Right lung (tissue), 10 donors: ENCODE measurements at places on chromosomes 3 and 15.
A peak's percentile ranks its signal among the peaks of the same experiment; 100 is the strongest.

GRCh38 chr15:85504749-85505676 lies 124.6 kb downstream of the AKAP13 start:
- peak; percentile 64 for DNase-seq

DNA sequence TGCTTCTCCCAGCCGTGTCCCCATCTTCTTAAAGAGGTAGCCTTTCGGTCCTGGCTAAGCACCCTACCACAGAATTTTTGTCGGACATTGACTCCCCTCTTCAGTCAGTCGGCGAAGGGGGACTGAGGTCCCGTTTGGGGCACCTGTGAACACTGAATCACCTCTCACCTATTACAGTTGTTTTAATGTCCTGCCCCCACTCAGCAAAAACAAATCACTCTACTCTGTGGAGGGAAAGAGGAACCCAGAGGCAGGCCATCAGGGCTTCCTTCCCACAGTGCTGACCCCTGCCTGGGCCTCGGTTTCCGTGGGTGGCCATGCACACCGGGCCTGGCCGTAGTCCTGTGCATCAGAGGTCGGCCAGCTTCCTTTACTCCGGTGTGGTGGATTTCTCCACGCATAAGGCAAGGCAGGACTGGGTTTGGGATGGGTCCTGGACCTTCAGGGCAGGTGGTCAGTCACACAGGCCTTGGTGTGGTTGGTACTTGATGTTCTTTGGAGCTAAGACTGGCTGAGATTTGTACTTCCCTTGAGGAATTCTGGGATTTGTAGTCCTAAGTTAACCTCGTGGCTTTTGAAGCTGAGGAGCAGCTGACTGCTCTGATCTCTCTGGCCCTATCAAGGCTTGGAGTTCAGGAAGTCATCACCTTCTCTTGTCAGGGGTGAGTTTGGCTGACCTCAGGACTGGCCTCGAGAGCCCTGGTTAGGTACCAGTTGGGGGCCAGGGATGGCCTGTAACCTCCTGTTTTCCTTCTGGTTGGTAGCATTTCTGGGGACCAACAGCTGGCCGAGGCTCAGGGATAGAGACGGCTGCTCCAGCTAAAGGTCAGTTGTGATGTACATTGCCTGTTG lies 627 bp upstream of the FAM131A start:
- peak; percentile 42 for DNase-seq

- DNase-seq: no peak
Measured at GRCh38 chr3:87837076-87837475, 221.7 kb downstream of the CGGBP1 start.

DNA sequence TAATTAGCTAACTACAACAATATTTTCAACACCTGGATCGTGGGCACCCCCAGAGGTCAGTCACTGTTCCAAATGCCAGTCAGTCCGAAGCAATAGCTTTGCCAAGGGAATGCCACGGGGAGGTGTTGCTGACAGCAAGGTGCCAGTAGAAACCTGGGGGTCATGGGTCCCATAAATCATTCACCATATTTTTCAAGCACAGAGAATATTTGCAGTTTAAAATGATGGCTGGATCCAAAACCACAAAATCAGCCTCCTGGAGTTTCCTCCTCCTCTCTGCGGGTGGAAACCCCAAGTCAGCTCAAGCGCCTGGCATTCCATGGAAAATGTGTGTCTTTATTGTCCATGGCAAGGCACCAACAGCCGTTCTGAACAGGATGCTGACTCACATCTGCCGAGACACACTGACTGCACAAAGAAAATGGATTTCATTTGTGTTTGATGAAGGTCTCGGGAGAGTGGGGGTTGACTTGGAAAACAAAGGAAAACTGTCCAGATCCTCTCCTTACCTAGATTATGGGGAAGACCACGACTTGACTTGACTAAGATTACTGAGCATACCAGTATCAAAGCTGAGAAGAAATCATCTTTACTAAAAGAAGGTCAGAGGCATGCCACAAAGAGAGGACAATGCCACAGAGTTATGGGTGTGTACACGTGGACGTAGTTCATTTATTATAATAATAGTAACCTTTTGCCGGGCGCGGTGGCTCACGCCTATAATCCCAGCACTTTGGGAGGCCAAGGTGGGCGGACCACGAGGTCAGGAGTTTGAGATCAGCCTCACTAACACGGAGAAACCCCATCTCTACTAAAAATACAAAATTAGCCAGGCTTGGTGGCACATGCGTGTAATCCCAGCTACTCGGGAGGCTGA lies 26.4 kb downstream of the ANXA2 start:
- DNase-seq: no peak

GRCh38 chr15:73950831-73951561 lies 24.7 kb downstream of the LOXL1 start:
- DNase-seq: peak; percentile 94

GRCh38 chr3:134445095-134445494 lies 40.7 kb downstream of the ANAPC13 start:
- DNase-seq: no peak

DNA sequence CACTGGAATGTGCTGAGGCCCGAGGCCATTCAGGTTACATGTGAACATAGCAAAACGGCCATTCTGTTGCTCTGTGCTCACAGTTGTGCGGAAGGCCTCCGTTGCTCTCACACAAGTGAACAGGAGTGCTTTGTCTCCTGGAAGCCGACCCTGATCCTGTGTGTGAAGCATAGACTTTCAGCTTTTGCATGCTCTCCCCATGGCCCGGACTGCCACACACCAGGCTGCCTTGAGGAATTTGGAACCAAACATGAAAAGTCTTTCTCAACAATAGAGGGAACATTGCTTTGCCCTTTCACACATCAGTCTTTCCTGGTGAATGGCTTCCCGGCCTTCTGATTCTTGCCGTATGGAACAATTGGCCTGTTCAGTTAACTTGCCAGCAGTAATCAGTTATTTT lies 154.8 kb upstream of the LRIG1 start:
- DNase-seq: no peak

DNA sequence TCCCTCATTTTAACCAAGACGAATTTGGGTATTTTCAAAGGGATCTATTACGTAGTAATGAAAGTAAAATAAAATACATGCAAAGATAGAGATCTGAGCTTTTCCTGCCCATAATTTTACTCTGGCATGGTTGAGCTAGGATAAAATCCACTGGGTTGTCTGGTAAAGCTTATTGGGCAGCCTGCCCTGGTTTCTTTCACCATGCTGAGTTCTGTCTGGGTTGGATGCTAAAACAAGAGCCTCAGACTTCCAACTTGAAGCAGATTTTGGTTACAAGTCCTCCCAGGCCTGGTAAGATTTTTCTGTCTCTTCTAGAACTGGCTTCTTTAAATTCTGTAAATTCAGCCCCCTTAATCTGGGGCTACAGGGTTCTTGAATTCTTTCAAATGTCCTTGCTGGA lies 86.8 kb downstream of the SAMMSON start:
- no peak for DNase-seq

GRCh38 chr15:31254431-31255175 lies 72.0 kb upstream of the KLF13 start:
- DNase-seq: no peak

DNA sequence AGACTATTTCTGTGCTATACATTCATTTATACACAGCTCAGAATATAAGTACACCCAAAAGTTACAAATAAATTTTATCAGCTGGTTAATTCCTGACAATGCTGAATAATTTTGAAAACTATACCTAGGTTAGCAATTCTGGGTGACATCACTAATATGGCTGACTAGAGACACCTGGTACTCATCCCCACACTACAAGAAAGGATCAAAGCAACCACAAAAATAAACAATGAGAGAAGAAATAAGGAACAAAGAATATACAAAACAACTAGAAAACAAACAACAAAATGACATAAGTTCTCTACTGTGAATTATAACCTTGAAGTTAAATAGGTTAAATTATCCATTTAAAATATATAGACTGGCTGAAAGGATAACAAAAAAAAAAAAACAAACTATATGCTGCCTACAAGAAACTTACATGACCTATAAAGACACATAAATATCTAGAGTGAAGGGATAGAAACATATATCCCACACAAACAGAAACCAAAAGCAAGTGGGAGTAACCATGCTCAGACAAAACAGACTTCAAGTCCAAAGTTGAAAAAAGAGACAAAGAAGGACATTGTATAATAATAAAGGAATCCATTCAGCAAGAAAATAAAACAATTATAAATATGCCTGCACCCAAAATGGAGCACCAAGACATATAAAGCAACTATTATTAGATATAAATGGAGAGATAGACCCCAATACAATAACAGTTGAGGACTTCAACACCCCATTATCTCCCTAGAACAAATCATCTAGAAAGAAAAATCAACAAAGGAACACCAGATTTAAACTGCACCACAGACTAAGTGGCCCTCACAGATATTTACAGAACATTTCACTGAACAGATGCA lies 57.8 kb downstream of the IMPG2 start:
- no peak for DNase-seq

DNA sequence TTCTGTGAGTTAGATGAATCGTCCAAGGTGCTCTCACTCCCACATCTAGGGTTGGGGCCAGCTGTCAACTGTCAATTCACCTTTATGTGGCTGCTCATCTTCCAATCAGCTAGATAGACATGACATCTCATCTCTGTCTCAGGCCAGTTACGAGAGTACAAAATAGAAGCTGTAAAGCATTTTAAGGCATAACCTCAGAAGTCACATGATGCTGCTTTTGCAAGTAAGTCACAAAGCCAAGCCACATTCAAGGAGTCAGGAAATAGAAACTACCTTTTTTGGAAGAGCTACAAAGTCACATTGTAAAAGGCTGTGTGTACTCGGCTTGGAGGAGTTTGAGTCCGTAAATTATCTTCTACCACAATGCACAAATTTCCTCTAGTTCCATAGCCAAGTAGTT lies 5.1 kb upstream of the CCR1 start:
- DNase-seq: no peak

DNA sequence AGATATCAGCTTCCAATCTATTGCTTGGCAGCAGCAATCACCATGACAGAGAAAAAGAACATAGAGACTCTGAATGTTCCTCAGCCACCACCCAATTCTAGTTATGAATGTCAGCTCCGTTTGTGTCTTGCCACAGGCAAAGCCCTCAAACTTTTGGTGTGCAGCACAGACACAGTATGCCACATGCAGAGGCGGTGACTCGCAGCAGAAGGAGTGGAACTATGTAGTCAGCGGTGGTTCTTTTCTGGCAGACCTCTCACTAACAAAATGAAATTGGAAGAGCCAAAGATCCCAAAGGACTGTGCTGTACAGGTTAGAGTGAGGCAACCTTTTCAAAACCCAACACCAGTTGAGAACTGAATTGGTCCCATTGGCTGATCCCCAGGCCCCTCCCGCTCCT lies 220.9 kb downstream of the SLC9A9 start:
- no peak for DNase-seq

DNA sequence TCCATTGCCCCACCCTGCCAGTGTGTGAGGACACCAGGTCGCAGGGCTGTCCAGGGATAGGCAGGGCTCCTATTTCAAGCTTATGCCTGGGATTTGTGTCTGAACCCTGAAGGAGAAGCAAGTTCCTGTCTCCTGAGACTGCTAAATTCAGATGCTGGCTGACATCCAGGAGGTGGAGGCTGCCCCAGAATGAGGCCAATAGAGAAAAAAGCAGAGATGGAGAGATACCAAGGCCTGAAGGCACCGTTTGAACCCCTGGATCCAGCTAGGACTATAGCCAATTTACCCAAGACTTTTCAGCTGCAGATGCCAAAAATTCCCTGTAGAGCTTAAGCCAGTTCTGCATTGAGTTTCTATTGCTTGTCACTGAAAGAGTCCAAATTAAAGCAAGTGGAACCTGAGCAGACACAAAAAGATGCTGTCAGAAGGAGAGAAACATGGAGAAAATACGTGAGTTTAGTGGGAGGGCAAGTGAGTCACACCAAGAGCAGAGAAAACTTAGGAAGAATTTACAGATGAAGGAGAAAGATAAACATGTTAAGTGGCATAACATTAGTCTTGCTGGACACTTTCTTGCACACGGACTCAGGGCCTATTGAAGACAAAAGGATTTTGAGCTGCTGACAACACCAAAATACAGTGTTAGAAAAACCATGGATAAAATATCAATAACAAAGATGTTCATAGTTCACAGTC lies 148.6 kb downstream of the CNTN3 start:
- no peak for DNase-seq

DNA sequence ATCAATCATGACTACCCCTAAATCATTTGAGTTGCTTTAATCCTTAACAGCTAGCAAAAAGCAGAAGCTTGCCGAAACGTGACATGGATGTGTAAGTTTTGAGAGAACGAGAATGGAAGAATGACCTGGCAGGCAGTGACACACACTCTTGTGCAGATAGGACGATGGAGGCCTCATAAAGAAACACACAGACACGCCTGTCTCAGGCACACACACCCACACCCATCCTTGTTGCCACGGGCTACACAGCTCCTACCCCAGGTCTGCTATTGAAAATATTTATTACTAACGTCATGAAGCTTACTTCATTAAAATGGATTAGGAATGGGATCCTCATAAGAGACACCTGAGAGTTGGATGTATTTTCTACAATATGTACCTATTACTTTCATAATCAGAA lies 8.5 kb downstream of the MYO5C start:
- no peak for DNase-seq
